NK-92 treated with Interleukin-12 subunit alpha and Interleukin-12 subunit beta, amount 100 ng/mL, for 24 hours (cell line): ENCODE measurements at places on chromosomes 2 and 18.

DNA sequence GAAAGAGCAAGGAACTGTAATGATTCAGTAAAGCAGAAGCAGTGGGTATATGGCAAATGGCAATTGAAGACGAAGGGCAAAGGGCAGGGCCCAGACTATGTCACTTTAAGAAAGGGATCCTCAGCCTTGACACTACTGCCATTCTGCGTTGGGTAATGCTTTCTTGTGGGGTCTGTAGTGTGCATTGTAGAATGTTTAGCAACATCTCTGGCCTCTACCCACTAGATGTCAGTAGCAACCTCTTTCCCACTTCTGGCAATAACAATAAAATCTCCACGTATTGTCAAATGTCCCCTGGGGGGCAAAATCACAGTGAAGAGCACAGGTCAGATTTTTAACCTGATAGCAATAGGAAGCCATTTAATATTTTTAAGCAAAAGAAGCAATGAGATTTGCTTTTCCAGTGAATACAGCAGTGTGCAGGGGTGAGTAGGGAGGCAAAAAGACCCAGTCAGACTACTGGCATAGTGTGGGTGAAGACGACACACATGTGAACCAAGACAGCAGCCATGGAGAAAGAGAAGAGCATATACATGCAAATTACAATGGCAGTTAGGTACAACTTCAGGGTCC lies 209.5 kb downstream of the DYM start:
- no peak for DNase-seq

- no peak for DNase-seq
These were observed 501.8 kb upstream of the RAB12 start for GRCh38 chr18:8107426-8107825.

DNA sequence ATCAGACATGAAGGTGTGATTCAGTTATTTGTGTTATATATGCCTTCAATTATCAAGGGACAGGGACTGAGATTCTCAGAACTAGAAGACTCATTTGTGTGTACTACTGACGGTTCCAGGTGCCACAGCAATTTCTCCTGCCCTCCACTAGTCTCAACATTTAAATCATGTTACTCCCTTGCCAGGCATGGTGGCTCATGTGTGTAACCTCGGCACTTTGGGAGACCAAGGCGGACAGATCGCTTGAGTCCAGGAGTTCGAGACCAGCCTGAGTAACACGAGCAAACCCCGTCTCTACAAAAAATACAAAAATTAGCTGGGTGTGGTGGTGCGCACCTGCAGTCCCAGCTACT lies 1.1 kb downstream of the CNDP2 start:
- no peak for DNase-seq

- DNase-seq: no peak
These were observed 430 bp downstream of the BIN1 start for GRCh38 chr2:127106457-127106990.

- no peak for DNase-seq
These were observed 74.0 kb upstream of the SEC11C start for GRCh38 chr18:59065684-59066083.

DNA sequence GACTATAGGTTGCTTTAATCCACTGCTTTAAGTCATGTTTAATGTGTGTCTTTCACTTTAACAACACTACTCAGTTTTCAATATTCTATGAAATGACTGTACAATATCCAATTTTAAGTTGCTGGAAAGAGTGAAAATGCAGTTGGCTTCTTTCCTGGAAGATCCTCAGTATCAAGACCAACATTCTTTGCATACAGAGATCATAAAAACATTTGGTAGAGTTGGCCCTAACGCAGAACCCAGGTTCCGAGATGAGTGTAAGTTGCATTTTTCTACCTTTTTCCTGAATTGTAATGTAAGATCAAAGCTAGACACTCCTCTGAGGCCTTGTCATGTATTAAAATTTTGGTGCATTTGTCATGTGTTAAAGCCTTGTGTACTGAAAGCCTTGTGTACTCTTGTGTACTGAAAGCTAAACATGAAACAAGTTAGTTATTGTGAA lies 42.9 kb upstream of the TNFRSF11A start:
- no peak for DNase-seq

- DNase-seq: no peak
These were observed 23.6 kb downstream of the LRATD1 start for GRCh38 chr2:14656146-14656545.

DNA sequence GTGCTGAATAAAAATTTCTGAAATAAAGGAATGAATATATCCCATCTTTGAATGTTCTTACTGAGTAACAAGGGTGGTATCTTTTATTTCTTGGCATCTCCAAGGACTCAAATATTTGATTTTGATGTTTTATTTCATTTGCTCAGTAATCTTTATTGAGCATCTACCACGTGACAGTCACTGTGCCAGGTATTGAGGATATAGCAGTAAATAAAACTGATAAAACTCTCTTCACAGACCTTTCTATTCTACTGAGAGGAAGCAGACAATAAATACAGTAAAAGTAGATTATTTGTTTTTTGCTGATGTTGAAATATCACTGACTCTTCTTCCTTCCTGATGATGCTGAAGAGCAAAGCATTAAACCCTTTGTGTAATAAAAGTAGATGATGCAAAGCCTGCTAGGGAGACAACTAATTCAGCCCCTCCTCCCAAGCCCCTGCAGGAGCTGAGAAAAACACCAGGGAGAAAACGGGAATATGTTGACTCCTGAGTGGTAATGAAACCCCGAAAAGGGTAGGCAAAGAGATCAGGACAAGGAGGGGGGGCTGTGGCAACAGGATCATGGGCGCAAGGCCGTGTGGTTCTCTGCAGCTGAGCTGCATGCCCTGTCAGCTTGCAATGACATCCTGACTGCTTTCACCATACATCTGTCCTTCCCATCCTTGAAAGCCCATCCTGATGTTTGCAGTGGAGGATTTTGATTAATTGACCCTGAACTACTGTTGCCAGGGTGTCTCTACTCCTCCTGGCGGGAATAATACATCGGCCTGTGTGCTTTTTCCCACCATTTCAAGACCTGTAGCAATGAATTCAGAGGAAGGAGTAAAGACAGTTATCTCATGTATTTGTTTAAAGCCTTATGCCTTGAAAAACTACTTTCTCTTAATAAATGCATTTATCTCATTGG lies 117.4 kb downstream of the EML6 start:
- DNase-seq: no peak

DNA sequence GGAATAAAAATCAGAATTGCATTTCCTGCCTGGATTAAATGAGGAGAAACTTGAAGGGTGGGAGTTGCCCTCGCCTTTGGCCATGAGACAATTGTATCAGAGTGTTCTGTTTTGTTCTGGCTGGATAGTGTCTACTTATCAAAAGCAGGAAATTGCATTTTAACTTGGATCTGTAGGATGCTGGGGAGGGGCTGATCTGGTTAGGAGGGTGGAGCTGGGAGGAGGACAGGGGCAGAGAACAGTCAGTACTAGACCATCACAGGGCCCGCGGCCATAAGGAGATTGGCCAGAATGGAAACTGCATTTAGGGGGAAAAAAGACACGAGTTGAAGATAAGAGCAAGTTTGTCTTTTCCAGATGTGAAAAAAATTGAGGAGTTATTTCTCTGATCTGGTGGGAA lies 199.1 kb upstream of the POU3F3 start:
- no peak for DNase-seq

- no peak for DNase-seq
These were observed 207.2 kb downstream of the ETAA1 start for GRCh38 chr2:67604360-67604759.

- DNase-seq: no peak
These were observed 46.1 kb upstream of the HPCAL1 start for GRCh38 chr2:10256515-10257031.

- no peak for DNase-seq
These were observed 11.5 kb downstream of the VPS4B start for GRCh38 chr18:63410792-63411191.

- no peak for DNase-seq
These were observed 15.2 kb upstream of the MAP4K4 start for GRCh38 chr2:101682311-101682710.

GRCh38 chr2:163351966-163352365 lies 383.8 kb downstream of the FIGN start:
- no peak for DNase-seq

GRCh38 chr2:4085186-4085585 lies 381.8 kb downstream of the DCDC2C start:
- DNase-seq: no peak

DNA sequence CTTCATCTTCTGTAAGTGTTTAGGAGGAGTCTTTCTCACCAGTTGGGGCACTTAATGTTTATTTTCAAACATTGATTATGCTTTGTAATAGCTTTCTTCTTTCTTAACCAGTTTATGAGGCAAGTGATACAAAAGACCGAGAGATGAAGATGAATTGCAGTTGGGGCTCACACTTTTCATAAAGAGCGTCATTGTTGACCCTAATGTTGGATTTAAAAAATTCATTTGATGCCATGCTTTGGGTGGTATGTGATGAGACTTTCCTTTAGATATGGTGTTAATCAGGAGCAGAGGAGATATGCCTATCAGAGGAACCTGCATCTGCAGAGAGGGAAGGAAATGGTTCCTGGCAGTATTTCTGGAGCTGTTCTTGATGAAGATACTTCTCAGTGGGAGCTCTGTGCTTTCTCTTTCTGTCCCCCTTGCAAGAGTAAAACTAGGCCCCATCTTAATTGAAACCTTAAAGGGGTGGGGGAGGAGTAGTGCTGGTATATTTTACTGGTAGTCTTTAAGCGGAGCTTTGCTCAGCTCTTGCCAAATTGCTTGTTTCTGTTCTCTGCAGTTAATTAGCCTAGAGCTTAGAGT lies 2.3 kb downstream of the EML4 start:
- no peak for DNase-seq

DNA sequence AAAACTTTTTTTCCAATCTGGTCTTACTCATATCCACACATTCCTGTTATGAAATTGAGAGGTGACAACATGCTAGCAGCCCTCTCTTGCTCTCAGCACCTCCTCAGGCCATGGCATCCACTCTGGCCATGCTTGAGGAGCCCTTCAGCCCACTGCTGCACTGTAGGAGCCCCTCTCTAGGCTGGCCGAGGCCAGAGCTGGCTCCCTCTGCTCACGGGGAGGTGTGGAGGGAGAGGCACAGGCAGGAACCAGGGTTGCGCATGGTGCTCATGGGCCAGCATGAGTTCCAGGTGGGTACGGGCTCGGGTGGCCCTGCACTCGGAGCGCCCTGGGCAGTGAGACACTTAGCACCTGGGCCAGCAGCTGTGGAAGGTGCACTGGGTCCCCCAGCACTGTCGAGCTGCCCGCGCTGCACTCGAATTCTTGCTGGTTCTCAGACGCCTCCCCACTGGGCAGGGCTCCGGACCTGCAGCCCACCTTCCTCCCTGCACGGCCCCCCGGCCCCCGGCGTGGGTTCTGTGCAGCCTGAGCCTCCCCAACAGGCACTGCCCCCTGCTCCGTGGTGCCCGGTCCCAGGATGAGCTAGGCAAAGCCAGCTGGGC lies 1669.6 kb upstream of the CELF4 start:
- DNase-seq: no peak

DNA sequence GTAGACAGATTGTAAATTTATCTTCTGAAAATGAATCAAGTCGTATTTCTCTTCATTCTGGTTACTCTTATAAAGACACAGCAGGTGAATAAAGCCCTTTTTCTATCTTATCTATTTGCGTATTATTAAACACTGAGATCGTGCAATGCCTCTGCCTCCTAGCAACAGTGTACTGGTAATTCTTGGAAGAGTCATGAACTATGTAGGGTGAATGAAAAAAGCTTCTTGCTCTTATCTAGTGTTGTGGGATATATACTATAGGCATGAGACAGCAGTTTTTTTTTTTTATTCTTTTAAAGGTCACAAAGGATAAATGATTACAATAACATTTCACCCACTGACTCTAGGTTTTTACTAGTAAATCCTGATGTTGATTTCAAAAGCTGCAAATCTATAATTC lies 324.2 kb downstream of the PDE11A start:
- no peak for DNase-seq

DNA sequence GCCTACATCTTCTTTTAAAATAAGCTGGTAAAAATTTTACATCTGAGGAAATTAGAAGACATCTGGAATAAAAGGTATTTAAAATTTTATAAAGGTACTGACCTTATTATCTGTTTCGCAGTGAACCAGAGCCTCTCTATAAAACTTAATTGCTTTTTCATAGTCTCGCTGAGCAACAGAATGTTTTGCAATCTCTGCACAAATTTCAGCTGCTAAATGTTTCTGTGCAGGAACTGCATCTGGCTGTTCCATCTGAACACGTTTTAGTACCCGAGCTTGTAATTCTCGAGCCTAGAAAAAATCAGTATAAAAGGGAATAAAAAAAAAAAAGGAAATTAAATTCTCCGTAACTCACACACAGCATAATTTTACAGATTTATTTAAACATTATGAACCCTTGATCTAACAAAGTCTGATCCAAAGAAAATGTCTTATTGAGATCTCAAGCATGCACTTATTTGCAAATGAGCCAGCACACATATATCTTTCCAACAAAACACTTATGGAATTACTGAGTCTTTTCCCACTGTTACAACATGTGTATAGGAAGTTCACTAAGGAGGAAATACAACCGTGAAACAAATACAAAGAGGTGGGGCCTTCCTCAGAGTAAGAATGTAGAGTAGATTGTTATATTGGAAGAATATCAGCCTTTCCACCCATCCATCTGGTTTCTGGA lies 51.8 kb downstream of the TTC21B start:
- no peak for DNase-seq

DNA sequence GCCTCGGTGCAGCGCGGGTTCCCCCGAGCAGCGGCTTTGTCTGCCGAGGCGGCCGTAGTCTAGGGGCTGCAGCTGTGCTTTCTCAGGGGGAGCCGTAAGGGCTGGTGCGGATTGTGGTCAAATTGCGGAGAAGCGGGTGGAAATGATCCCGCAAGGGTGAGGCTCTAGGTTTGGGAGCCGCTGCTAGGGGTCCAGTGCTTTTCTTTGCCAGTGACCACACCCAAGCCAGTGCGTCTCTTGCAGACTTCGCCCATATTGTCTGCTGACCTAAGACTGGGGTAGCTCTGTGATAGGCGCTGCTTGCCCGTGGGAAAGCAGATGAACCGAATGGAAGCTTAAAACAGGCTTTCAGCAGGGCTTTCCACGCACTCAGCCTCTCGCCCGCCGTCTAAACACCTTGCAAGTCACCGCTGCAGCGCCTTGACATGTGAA lies 2.1 kb downstream of the DPYSL5 start:
- no peak for DNase-seq

DNA sequence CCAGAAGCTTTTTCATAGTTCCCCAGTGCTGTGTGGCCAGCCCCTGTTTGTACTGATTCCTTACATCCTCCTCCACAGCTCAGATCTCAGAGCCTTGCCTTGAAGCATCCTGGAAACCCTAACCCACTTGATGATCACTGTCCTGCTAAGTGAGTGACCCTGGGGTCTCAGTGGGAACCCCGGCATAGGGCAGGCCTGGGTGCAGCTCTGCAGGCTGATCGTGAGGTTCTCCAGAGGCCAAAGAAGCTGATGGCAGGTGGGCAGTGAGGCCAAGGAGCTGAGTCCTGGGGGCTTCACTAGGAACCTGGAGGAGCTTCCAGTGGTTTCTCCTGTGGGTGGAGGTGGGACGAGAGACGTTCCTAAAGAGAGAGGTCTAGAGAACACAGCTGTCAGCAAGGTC lies 47.4 kb upstream of the BIN1 start:
- no peak for DNase-seq

- no peak for DNase-seq
These were observed 465.0 kb downstream of the SUCLG1 start for GRCh38 chr2:83993873-83994632.

- no peak for DNase-seq
These were observed 164.6 kb downstream of the HDAC4 start for GRCh38 chr2:239236043-239236807.
